Central memory CD8-positive, alpha-beta T cell (primary cell): ENCODE measurements at places on chromosomes 3 and 15.
A peak's percentile ranks its signal among the peaks of the same experiment; 100 is the strongest.

- no peak for DNase-seq
Observed at GRCh38 chr3:23739536-23739935, 66.2 kb upstream of the UBE2E1 start.

DNA sequence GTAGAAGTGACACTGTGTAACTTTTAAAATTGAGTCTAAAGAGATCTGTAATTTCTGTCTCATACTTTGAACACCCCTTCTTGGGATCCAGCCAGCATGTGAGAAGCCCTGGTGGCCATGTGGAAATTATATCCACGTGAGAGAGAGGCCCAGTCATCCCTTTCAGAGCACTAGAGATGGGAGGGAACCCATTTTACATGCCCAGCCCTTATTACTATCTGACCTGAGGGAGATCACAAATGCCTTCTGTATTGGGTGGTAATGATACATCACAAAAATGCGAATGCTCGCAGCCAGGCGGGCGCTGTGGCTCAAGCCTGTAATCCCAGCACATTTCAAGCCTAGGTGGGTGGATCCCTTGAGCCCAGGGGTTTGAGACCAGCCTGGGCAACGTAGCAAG lies 27.3 kb upstream of the TRAK1 start:
- DNase-seq: no peak

DNA sequence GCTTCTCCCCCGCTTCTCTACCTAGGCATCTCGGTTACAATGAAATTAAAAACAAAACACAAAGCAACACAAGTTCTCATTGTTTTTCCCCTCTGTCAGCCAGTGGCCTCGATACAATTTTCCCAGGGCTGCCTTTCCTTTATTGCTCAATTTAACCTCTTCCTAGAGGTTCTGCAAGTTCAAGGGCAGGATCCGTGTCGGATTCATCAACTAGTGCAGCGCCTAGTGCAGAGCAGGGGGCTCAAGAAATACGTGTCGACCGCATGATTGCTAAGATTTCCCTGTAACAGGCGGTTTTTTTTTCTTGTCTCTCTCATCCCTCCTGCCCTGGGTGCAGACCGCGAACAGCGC lies 1.4 kb upstream of the BHLHE40 start:
- peak; percentile 53 for DNase-seq

GRCh38 chr15:75410196-75410595 lies 41.3 kb downstream of the SIN3A start:
- no peak for DNase-seq

DNA sequence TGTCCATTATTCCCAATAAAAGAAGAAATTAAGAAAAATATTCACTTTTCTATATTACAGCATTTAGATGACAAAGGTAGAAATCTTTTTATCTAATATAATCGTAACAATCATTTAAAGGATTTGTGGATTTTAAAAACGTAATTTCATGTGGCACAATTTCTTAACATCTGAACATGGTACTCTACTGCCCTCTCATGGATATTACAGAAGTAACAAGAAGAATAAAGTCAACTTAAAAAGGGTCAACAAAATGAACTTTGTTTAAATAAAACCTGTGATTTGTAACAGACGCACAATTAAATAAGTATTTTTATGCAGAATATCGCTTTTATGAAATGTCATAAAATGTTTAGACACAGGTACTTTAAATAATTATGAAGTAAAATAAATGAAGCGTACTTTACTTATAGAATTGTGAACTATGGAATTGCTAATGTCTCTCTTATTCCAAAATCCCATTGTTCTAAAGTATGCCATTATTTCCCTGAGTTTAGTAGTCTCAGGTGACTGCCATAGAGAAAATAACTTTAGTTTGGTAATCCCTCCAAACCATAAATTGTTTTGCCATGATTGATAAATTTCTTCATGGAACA lies 366.8 kb upstream of the ZNF385D start:
- no peak for DNase-seq

- no peak for DNase-seq
Observed at GRCh38 chr15:72599855-72600464, 54.5 kb upstream of the GOLGA6B start.

- no peak for DNase-seq
Observed at GRCh38 chr3:133014325-133014724, 23.9 kb upstream of the TMEM108 start.

DNA sequence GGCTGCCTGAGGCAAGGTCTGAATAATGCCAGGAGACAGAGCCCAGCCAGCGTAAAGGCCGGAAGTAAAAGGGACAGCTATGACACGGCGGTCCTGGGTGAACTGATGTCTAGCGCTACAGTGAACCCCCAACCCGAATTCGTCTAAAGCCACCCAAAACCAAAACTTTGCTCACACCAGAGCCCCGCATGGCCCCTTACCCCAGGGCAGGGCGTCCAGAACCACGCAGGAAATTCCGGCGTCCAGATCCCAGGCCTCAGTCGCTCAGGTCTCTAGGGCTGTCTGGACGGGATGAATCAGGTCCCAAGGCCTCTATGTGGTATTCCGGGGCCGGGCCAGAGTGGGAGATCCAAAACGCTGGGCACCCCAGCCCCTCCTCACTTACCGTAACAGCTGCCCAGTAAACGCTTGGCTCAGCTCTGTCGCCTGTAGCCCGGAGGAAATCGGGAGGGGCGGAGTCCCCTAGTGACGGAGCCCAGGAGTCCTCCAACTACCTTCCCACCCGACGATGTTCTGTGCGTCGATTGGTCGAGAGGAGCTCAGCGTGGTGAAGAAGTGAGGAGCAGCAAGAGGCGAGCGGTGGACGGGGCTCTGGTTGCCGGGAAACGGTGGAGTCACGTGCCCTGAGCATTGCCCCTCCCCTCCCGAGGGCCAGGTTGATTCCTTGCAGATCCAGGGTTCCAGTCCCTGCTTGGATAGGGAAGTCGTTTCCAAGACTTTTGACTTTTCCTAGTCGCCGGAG lies at the start of gene CCDC32:
Gene CCDC32, minus strand, starts transcription at position 452 of the 742 bp plus-strand sequence. CDS start 2,027 bp downstream, outside the sequence.
- DNase-seq: peak; percentile 80

DNA sequence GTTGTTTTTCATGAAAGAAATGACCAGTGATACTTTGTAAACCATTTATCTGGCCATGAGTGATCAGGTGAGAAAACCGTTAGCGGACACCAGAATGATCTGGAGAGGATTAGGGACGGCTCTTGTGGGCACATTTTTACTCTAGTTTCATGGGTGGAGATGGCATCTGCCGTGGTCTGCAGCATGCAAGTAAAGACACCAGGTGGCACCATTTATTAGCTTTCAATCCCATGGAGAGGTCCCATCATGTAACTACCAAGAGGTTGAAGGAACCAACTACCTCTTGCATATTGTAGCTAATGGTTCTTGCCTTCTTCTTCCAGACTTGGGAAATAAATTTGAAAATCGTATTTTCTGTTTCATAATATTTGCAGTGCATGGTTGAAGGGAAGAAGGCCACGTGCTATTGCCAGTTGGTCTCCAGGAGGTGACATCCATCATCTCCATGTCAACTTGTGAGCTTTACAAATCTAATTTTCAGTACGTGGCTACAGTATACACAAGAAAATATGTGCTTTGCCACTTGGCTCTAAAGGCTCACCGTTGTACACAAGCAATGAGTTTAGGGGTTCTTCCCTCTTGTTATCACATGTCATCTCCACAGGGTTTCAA lies 1.5 kb upstream of the MAPKBP1 start:
- DNase-seq: peak; percentile 30

DNA sequence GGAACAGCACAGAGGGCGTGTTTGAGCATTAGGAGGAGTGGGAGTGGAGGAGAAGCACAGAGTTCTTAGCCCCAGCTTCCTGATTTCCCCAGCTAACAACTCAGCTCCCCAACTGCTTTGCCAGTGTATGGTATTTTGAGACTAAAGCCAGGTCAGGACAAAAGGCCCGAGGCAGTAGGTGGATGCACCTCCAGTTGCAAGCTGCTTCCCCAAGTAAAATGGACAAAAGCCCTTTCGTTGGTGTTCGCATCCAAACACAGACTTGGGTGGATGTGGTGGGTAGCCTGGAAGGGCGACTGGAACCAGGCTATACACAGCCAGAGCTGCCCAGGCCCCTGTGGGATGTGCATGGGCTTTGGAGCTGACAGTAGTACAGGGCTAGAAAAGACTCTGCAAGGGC lies 12.3 kb upstream of the EHD4 start:
- DNase-seq: no peak
